ENCODE measurements at places on chromosomes 5 and 9.
A peak's percentile ranks its signal among the peaks of the same experiment; 100 is the strongest.

GRCh38 chr5:151164687-151165392 is 7.3 kb upstream of the ANXA6 start:
- DNase-seq: peak; percentile 63

DNA sequence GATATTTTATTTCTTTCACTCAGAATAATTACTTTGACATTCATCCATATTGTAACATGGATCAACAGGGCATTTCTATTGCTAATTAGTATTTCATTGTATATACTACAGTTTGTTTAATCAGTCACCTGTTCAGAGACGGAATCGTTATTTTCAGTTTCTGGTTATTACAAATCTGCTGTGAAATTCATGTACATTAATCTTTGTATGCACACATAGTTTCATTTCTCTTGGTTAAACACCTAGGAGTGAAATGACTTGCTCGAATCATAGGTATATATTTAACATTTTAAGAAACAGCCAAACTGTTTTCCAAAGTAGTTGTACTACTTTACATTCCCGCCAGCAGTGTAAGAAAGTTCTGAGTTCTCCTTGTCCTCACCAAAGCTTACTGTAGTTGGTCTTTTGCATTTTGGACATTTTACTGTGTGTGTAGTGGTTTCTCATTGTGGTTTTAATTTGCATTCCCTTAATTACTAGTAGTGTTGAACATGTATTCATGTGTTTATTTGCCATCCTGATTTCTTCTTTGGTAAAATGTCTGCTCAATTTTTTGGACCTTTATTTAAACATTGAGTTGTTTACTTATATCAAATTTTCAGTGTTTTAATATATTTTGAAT is 198.2 kb downstream of the SAXO1 start:
- no peak for DNase-seq

- DNase-seq: no peak
These were observed 12.9 kb downstream of the SFXN1 start for GRCh38 chr5:175491223-175491622.

DNA sequence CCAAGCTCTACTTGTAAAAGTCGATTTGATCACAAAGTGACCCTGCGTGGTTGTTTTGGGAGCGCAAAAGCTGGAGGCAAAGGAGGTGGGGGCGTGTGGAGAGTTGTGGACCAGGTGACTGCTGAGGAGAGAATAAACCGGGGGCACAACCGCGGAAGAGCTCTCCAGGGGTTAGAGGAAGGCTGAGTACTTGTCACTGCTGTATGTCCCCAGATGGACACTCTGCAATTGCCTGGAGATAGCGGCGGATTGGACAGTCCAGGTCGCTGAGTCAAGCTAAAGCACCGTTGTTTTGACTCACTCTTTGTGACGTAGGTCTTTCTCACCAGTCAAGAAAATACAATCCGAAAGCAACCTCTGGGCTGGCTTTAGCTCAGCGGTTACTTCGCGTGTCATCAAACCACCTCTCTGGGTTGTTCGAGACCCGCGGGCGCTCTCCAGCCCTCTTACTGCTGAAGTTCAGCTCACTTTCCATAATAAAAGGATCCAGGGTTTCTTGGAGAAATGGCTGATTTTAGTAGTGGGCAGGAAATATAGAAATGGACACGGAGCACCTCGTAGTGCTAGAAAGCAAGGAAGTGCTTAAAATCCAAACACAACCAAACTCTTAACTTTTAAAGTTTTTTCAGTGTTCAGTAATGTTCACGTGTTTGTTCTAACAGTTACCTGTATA is 25.7 kb downstream of the ZMAT2 start:
- peak; percentile 11 for DNase-seq

- DNase-seq: no peak
These were observed 586.5 kb upstream of the PTPRD start for GRCh38 chr9:11199335-11199734.

GRCh38 chr5:17000291-17000939 is 64.3 kb upstream of the MYO10 start:
- no peak for DNase-seq

GRCh38 chr9:21412107-21412506 is 3.2 kb downstream of the IFNA8 start:
- no peak for DNase-seq

GRCh38 chr5:72799721-72800120 is 16.7 kb upstream of the TNPO1 start:
- no peak for DNase-seq

GRCh38 chr9:92736563-92737215 is 27.9 kb downstream of the BICD2 start:
- no peak for DNase-seq

- DNase-seq: no peak
These were observed 98.7 kb downstream of the CDK5RAP2 start for GRCh38 chr9:120481248-120481647.

DNA sequence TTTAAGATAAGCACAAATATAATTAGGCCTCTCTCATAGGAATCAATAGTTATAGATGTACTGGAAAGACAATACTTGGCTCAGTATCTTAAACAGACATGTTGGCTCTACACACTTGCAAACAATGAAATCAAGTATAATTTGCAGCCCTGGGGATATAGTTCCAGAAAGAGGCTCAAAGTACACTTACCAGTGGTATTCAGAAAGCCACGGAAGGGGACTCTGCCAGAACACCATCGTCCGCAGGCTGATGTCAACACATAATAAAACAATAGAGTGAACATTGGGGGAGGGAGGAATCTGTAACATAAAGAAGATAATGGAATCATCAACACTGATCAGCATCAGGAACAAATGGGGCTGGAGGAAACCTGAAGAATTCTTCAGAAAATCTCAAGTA is 31.2 kb upstream of the EBF1 start:
- DNase-seq: peak; percentile 10

- no peak for DNase-seq
These were observed 15.2 kb downstream of the RNF180 start for GRCh38 chr5:64180661-64181343.

DNA sequence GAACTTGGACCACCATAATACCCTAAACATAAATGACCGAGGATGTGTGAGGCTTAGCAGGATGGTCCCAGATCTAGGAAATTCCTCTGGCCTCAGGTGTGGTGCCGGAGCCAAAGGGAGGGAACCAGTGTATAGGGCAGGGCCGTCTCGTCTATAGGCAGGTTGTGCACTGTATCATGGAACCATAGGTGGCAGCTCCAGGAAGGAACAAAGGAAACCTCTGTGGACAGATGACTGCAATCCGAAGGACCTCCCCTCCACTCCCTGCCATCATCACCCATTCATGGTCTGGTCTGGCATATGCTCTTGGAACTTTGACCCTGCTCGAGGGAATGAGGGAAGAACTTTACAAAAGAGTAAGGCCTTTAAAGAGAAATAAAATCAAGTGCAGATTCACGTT is 2.9 kb upstream of the MACIR start:
- no peak for DNase-seq

GRCh38 chr9:123883634-123884033 is 46.3 kb downstream of the DENND1A start:
- no peak for DNase-seq

- no peak for DNase-seq
These were observed 86.7 kb upstream of the SPATA31C2 start for GRCh38 chr9:88224938-88225337.

All from urinary bladder (tissue), 4 donors.